MCF 10A (cell line): ENCODE measurements at places on chromosomes 12 and 14.
A peak's percentile ranks its signal among the peaks of the same experiment; 100 is the strongest.

DNA sequence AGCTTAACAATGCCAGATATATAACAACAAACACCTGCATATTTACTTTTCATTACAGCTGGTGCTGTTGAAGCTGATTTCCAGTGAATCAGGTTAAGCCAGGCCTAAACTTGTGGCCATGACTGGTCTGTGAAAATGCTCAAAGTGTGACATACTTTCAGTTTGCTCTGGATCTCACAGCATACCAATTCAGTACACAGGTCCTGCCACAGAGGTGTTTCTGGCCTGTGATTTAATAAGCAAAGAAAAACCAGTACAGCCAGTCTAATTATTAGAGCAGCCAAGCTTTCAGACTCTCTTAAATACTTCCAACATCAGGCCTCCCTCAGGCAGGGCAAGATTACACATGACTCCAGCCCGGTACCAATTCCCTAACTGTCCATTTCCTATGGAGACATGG is 27.4 kb upstream of the TMCC3 start:
- no peak for DNase-seq

- peak; percentile 17 for DNase-seq
Observed at GRCh38 chr14:30657606-30658163, 35.6 kb downstream of the SCFD1 start.

DNA sequence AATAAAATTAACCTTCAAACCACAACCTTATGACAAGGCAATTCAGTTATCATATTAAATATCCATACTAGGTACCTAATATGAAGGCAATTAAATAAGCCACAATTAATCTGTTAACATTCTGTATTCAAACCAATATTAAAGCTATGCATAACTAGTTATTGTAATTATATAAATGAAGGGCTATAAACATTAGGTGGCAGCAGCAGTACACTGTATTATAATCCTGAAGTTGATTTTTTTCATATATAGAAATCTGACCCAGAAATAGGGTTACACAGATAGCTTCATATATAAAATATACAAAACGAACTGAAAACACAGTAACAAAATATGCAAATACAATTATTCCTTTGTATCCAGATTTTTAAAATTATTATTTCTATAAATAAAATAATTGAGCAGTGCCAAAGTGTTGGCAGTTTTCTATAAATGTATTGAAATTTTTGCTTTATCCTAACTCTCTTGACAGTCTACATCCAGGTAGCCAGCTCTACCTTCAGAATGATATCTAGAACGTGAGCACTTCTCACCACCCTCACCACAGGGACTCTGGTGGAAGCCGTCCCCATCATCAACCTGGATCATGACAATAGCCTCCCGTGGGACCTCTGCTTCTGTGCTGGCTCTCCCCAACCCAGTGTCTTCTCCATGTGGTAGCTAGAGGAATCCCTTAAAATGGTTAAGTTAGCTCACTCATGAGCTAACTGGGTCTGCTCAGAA is 136.2 kb downstream of the MED13L start:
- no peak for DNase-seq

- DNase-seq = no peak
Observed at GRCh38 chr14:24280797-24281460, 9.5 kb upstream of the RABGGTA start.

DNA sequence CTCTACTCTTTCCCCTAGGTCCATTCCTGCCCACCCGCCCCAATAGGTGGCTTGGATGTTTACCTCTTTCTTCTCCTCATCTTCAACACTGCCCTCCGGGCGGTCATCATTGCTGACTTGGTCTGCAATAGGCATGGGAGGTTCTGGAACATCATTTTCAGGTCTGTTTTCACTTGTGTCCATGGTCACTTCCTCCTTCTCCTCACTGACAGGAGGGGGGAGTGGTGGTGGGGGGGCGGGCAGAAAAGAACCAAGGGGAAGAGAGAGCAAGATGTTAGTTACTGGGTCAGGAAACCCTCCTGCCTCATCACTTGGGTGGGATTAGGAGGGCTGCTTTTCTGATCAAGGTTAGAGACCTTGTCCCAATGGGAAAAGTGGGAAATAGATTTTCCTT is 12.1 kb upstream of the CDH24 start:
- DNase-seq = no peak

DNA sequence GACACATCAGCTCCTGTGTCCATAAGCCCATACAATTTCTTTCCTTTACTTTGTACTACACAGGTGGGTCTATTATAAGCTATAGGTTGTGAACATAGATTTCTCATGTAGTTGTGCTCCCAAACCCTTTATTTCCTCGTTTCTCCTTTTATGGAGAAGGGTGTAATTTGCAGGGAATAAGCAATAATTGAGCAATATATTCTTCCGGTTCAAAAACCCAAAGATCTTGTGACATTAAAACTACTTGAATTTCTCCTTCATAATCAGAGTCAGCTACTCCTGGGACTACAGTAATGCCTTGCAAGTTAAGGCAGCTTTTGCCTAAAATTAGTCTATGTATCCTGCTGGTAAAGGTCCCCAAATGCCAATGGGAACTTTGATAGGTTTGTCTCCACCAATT is 19.1 kb upstream of the MAPKAPK5 start:
- no peak for DNase-seq

- no peak for DNase-seq
Observed at GRCh38 chr12:82805812-82806497, 119.2 kb downstream of the TMTC2 start.

- DNase-seq = peak; percentile 99
Observed at GRCh38 chr14:85415015-85415712, 114.8 kb upstream of the FLRT2 start.

DNA sequence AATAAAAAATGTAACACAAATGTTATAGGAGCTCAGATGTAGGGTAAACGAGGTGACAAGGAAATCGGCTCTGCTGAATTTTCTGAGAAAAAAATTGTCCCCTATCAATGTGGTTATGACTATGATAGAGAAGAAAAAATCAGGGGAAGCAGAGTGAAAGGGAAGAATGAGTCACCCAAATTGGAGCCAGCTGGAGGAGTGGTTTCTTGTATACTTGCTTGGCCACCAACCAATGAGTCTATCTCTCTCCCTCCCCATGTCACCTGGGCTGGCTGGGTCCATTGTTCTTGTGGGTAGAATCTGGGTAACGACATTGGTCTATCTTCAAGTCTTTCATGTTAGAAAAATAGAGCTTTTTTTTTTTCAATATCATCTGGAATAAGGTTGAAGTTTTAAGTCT is 196.6 kb upstream of the FLRT2 start:
- DNase-seq = peak; percentile 39

DNA sequence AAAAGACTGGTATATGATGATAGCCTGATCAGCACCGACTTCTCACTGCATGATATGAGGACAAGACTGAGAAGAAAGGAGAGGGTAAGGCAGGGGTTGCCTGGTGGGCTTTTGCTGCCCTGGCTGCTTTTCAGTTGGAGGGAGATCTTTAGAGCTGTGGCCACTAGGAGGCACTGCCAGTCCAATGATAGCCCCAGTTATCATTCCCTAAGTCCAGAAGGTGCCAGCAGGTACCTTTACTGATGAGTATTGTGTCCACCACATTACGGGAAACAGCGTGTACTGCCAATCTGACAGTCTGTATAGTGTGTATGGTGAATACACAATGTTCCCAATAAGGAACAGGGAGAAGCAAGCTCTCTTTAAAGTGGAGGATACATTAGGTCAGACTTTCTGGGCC is 55.8 kb upstream of the CCDC175 start:
- peak; percentile 65 for DNase-seq

GRCh38 chr14:55780156-55780946 is 200.3 kb downstream of the KTN1 start:
- DNase-seq = peak; percentile 82

- no peak for DNase-seq
Observed at GRCh38 chr12:62533755-62534107, 67.1 kb downstream of the MON2 start.

- no peak for DNase-seq
Observed at GRCh38 chr12:52351196-52352059, 15.9 kb downstream of the KRT85 start.

DNA sequence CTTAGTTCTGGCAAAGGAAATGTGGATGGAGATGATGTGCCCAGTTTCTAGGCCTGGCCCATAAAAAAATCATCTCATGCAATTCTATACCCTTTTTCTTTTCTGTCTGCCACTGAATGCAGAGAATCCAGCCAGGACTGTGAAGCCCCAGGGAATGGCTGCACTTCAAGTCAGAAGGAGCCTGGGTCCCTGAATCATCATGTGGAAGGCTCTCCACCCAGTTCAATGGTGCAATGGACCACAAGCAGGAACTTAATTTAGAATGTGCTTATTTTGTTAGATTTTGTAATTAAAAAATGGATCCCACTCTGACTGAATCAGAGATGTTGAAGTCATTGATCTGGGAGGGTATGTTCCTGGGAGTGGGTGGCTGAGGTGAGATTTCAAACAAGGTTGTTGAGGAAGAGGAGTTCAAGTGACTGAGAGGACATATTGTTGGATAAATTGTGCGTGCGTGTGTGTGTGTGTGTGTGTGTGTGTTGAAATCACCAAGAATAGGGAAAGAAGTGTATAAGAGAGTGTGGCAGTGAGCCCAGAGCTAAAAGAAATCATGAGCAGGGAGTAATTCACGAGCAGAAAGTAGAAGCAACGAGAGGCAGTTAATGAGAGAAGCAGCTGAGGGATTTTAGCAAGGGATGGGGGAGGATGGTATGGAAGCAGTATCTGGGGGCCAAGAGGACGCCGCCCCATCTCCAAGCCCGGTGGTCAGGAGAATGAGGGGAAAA is 125.4 kb downstream of the TMX1 start:
- DNase-seq = no peak

DNA sequence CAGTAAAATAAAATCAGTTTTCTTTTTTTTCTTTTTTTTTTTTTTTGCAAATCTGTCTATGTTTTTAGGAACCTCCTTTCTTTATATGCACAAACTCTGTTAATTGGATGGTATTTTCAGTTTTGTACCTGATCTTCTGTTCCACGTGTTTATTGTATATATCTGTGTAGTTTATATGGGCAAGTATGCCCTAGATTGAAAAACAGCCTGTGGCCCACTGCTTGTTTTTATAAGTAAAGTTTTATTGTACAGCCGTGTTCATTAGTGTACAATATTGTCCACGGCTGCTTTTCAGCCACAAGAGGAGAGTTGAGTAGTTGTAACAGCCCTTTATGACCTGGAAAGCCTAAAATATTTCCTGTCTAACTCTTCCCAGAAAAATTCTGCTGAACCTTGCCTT is 18.7 kb upstream of the MYO1H start:
- no peak for DNase-seq

DNA sequence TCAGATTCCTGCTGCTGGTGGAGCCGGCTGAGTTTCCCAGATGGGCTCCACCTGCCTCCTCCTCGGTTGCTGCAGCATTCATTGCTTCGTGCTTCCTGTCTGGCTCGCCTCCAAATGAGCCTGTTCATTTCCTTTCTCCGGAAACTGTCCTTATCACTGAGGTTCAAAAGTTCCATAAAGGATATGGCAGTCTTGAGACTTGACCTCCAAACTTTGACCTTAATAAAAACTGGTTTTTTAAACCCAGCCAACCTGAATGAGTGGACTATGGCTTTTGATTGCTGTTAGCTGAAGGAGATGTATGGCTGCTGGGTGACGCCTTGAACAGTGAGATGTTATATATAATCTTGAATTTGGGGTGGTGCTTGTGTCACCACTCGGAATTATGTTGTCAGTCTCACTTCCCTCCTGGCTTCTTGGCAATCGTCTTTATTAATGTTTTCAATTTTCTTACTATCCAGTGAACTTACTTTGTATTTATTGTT is 62.7 kb downstream of the RASSF3 start:
- peak; percentile 70 for DNase-seq

DNA sequence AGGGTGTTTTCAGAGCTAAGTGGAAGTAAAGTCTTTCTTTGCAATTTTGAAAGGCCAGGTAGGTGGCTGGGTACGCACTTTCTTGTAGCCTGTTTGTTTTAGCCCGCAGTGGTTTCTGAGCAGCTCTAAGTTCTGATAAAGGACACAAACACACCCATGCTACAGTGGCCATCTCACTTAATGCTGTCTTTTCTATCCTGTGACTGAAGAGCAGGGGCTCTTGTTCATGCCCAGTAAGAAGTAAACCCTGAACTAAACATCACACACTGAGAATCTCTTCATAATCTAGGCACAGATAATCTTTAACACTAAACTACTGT is 427.2 kb downstream of the RAD51B start:
- no peak for DNase-seq

DNA sequence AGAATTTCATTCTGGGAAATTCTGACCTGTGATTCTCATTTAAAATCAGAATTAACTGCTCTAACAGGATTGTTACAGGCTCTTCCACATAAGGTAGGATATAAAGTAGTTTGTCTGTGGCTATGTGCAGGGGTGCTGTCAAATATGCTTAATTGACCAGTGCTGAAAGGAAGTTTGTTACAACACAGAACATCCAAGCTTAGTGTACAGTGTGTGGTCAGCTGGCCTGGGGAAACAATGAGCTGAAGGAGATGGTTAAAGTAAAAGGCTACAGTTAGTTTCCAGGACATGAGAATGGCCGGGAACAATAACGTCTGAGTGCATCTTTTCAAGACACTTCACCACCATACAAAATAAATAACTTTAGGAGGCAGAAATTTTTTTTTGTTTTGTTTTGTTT is 68.0 kb downstream of the PKP2 start:
- no peak for DNase-seq

GRCh38 chr12:76706101-76706500 is 57.8 kb upstream of the ZDHHC17 start:
- DNase-seq = no peak

- no peak for DNase-seq
Observed at GRCh38 chr14:58574623-58575022, 63.1 kb upstream of the DACT1 start.
